Brain microvascular endothelial cell (primary cell): ENCODE measurements at places on chromosomes 2 and 18.

DNA sequence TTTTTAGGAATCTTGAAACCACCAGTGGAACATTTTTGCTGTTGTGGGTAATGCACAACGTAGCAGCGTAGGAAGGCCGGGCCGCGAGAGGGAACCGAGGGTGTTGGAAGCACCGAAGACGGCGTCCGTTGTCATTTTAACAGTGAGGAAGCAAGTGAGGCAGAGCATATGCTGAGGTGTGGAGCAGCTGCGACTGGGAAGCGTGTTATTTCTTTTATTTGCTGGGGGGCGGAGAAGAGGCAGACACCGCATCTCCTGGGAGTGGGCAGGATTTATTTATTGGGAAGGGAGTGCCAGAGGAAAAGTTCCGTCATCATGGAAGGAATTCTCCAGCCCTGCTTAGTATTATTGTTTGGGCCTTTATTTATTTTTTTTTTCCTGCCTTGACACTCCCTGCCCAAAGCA is 232.8 kb downstream of the KLHL29 start:
- no peak for DNase-seq

DNA sequence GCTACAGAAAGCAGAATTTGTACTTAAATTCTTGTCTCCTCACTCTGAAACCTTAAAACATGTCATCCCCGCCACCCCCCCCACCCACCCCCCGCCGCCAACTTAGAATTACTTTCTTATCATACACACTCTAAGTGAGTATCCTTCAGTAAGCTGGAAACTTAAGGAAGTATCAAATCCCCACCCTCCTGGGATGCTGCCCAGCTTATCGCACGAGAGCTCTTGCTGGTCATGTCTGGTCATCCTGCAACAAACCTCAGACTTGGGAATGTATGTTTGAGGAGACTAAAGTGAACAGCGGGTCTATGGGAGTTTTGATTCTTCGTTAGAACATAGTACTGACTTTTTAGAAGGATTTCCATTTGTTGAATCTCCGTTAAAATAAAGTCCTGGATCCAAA is 203.3 kb downstream of the PTGR3 start:
- no peak for DNase-seq

DNA sequence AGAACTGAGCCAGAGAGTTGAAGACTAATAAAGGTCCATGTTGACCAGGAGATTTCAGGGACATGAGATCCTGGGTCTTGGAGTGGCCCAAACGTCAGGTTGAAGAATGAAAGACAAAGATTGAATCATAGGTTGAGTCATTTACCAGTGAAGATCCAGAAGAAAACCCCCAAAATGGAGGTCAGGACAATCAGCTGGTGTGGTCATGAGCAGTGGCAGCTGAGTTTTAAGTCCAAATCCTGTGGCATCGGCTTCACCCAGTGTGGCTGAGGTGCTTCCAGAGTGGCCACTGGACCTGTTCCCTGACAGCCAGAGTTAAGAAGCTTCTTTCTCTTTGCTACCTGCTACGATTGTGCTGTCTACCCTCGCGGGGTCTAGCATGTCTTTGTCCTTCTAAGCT is 234.0 kb downstream of the BCL2 start:
- no peak for DNase-seq

- no peak for DNase-seq
Measured at GRCh38 chr18:49682173-49682802, 120.4 kb downstream of the LIPG start.

DNA sequence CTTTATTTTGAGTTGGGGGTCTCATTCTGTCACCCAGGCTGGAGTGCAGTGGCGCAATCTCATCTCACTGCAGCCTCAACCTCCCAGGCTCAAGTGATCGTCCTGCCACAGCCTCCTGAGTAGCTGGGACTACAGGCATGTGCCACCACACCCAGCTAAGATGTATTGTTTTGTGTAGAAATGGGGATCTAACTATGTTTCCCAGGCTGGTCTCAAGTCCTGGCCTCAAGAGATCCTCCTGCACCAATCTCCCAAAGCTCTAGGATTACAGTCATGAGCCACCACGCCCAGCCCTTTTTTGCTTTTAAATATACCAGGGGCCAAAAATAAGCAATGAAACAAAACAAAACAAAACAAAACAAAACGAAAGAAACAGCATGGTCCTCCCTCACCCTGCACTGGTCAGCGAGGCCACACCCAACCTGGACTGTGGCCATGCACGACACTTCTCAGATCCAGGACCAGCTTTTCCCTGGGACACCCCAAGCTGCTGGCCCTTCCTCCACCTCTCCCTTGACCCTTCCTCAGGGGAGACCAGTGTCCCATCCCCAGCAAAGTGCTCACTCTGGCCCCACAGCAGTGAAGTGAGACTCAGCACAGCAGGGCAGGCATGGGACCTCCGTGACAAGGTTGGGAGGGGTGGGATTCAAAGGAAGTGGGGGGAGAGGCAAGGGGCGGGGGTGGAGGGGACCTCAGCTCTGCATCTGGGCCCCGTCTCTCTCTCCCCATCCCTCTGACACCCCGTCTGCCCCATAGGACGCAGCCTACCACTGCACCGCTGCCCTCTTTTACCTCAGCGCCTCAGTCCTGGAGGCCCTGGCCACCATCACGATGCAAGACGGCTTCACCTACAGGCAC is 23.5 kb downstream of the MAL start:
- DNase-seq: no peak

- DNase-seq: no peak
Measured at GRCh38 chr18:27314996-27315395, 129.9 kb upstream of the CHST9 start.

GRCh38 chr2:76745605-76746004 is 776.6 kb downstream of the LRRTM4 start:
- DNase-seq: no peak

GRCh38 chr18:23920054-23920453 is 94.5 kb upstream of the TTC39C start:
- no peak for DNase-seq

- no peak for DNase-seq
Measured at GRCh38 chr2:175576270-175576669, 394.8 kb upstream of the ATP5MC3 start.

DNA sequence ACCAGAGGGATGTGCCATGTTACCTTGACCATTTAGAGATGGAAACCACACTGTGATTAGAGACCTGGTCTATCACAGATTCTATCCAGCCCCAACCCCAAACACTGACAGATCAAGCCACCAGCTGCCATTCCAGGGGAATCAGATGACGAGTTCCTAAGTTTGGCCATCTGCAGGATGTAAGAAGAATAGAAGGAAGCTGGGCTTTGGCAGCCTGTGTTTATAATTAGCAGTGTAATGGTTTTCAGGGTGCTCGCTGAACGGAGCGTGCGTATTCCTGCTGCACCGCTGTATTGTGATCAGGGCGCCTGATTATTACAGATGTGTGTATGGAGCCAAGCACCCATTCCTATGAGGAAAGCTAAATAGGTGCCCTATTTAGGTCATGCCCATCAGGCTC is 138.1 kb downstream of the LRRC30 start:
- no peak for DNase-seq

DNA sequence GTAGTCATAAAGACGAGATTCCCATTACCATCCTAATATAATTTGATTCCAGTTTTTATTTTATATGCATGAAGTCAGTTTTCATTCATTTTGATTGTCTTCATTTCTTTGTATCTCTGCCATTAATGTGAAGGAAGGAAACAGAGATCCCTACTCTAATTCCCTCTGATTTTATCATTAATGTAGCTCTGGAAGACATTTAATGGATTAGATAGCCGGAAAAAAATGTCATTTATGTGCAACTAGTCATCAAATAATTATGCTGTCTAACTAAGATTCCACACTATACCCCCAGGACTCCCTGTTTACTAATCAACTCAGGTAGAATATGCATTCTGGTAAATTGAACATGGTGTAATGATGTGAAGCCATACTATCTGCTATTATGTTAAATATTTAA is 19.9 kb downstream of the RHBDD1 start:
- no peak for DNase-seq

GRCh38 chr2:71893646-71894045 is 254.0 kb downstream of the CYP26B1 start:
- DNase-seq: no peak

GRCh38 chr2:189394525-189394924 is 46.7 kb upstream of the WDR75 start:
- DNase-seq: no peak

GRCh38 chr2:178238750-178239149 is 44.4 kb downstream of the OSBPL6 start:
- DNase-seq: no peak

DNA sequence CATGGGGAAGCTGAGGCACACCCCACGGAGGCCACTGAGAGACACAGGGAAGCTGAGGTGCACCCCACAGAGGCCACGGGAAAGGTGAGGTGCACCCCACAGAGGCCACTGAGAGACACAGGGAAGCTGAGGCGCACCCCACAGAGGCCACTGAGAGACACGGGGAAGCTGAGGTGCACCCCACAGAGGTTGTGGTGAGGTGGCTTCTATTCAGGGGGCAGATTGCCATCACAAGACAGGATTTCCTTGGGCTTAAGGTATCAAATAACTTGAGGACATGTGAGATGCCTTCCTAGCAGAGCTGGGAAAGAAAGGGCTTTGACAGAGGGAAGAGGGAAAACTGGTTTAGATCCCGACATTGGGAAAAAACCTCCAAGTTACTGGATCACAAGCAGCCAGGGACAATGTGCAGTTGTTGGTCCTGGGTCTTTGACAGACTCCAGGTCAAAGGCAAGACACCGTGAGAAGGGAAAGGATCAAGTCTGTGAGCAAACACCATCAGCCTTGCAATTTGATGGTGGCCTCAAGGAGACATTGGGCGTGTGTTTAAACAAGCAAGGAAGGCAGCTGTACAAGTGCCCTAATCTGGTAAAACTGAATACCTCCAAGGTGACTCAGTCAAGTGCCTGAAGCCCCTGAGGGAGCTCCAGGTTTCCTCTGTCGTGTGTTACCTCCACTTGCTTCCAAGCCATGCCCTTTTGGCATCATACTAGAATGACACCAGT is 133.2 kb upstream of the EPAS1 start:
- DNase-seq: no peak

DNA sequence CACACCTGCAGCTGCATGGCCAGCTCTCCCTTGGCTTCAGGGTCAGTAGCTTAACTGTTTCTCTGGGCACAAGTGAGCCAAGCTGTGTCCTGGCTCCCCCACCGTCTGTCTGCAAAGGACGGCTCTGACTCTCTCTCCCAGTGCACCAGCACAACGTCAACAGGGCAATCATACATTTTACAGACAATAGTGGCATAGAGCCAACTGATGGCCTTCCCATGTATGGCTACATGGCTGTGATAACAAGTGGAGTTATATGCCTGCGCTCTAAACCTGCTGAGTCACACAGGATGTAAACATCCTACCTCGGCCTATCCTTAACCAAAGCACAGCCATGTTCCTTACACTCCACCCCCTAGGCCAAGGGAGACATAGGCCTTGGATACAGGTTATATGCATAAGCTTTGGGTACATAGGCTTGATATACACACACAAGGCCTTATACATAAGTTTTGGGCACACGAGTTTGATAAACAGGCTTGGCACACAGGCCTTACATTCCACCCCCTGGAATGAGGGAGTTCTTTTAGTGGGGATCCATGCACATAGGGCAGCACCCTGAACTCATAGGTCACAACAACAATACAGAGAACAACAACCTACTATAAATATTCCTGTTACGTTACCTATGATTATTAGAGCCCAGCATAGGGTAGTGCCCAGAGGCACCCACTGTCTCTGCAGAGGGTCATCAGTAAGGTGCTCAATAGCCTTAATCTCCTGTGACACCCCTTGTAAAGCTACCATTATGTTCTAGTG is 17.7 kb downstream of the PHOSPHO2 start:
- no peak for DNase-seq

GRCh38 chr2:85410584-85411404 is 628 bp upstream of the CAPG start:
- DNase-seq: no peak

- DNase-seq: no peak
Measured at GRCh38 chr18:50373561-50374219, 1.2 kb upstream of the SKA1 start.

DNA sequence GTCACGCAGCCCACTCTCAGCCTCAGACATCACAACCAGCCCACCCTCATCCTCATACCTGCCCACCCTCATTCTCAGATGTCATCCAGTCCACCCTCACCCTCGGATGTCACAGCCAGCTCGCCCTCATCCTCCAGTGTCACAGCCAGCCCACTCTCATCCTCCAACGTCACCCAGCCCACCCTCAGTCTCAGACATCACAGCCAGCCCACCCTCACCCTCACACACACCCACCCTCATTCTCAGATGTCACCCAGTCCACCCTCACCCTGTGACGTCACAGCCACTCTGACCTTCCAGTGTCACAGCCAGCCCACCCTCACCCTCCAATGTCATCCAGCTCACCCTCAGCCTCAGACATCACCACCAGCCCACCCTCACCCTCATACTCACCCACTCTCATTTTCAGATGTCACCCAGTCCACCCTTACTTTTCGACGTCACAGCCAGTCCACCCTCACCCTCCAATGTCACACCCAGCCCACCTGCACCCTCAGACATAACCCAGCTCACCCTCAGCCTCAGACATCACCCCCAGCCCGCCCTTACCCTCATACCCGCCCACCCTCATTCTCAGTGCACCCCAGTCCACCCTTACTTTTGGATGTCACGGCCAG is 100.3 kb downstream of the LOXHD1 start:
- no peak for DNase-seq

- peak; percentile 21 for DNase-seq
Measured at GRCh38 chr2:192029089-192029488, 165.6 kb downstream of the TMEFF2 start.

DNA sequence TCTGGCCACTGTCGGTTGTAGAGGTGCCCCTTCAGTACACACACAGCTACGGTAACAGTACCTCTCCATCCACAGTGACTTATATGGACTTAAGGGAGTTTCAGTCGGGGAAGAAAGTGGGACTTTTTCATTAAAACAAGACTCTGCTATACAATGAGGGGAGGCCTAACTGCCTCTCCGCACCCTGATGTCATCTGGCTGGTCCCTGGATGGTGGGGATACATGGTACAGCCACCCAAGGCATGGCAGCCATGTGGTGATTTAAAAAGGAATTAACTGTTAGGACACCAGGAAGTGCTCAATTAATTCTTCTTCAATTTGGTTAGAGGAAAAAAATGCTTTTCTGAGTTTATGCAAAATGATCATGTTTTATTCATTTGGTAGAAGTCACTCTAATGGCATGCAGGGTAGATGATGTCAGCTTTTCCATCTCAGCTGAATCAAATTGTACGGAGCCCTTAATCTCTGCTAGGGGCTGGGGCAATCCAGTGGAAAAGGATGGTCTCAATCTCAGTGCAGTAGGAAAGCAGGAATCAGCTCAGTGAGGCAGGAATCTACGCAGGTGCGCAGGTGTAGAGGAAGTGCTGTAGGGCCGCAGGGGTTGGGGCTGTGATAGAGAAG is 243.9 kb downstream of the PRKCE start:
- DNase-seq: peak; percentile 16
